ENCODE measurements at places on chromosomes 4 and X. TPM values are rescaled to one million over a fixed set of nuclear protein-coding genes. Genes with fewer than 3 reads are reported as not detected.

The PJA1 gene
- 25.7 TPM for total RNA-seq

The PAGE1 gene
- total RNA-seq, result not detected

The L1CAM gene
- 19.9 TPM for total RNA-seq

The SH2D1A gene
- not detected for total RNA-seq

The TRIM60 gene
- total RNA-seq, result not detected

The RIPPLY1 gene
- total RNA-seq, result not detected

The GAB3 gene
- 16.5 TPM for total RNA-seq

The HERC5 gene
- 12.0 TPM for total RNA-seq

The PHF8 gene
- 73.2 TPM for total RNA-seq

The CSAG2 gene
- total RNA-seq, result not detected

The CT45A2 gene
- total RNA-seq, result not detected

The UBQLN2 gene
- total RNA-seq, result 33.8 TPM

The LUZP4 gene
- total RNA-seq, result not detected

The SSX3 gene
- not detected for total RNA-seq

The ARMCX1 gene
- total RNA-seq, result 0.17 TPM

The ZNF630 gene
- total RNA-seq, result not detected

The AGTR2 gene
- not detected for total RNA-seq

The FGFRL1 gene
- total RNA-seq, result 28.5 TPM

The BMX gene
- total RNA-seq, result not detected

The TLR3 gene
- 0.10 TPM for total RNA-seq

The LRRC66 gene
- 0.78 TPM for total RNA-seq

The PORCN gene
- 12.8 TPM for total RNA-seq

The CACNA1F gene
- total RNA-seq, result 6.7 TPM

The NPY2R gene
- not detected for total RNA-seq

The TCP11X2 gene
- not detected for total RNA-seq

The SORBS2 gene
- total RNA-seq, result 0.25 TPM

The FMR1NB gene
- total RNA-seq, result not detected

The ZNF330 gene
- total RNA-seq, result 36.7 TPM

The CRMP1 gene
- 0.10 TPM for total RNA-seq

The FAM156A gene
- total RNA-seq, result 29.8 TPM

The SRPK3 gene
- not detected for total RNA-seq

The SSX2B gene
- total RNA-seq, result not detected

The AMTN gene
- not detected for total RNA-seq

The OPRPN gene
- total RNA-seq, result not detected

The NHSL2 gene
- 1.7 TPM for total RNA-seq

The P2RY4 gene
- total RNA-seq, result 0.80 TPM

The BEX2 gene
- 15.9 TPM for total RNA-seq

The ABCG2 gene
- total RNA-seq, result 0.07 TPM

The VSIG4 gene
- total RNA-seq, result not detected

The UGT2B15 gene
- total RNA-seq, result not detected

The SLC6A8 gene
- total RNA-seq, result 1.8 TPM

The PDGFRA gene
- not detected for total RNA-seq

The HELT gene
- total RNA-seq, result not detected

The WDR19 gene
- total RNA-seq, result 79.8 TPM

The CTAG1A gene
- not detected for total RNA-seq

The P2RY10 gene
- 169 TPM for total RNA-seq

The HTN1 gene
- total RNA-seq, result not detected

The AMOT gene
- total RNA-seq, result 5.2 TPM

The STATH gene
- not detected for total RNA-seq

The EOLA1 gene
- total RNA-seq, result 24.4 TPM

Measured in B cell (primary cell).